T-helper 17 cell (primary cell): ENCODE measurements at places on chromosomes 12 and 14.

GRCh38 chr14:88346048-88346639, 23.1 kb upstream of the KCNK10 start:
- DNase-seq = no peak

DNA sequence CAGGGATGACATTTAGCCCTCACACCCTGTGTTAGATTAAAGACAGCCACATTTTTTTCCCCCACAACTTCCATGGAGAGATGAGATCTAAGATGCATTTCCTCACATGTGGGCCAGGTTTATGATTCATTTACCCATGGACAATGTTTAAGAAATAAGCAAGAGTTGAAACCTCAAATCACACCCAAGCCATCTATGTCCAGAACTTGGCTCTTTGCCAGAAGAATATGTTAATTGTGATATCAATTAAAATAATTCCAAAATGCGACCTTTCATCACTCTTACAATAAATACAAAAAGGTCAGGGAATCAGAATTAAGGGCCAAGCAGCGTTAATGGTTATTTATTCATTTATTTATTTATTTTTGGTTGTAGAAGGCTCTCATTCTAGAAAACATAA, 1376.9 kb upstream of the TMEM132C start:
- no peak for DNase-seq

DNA sequence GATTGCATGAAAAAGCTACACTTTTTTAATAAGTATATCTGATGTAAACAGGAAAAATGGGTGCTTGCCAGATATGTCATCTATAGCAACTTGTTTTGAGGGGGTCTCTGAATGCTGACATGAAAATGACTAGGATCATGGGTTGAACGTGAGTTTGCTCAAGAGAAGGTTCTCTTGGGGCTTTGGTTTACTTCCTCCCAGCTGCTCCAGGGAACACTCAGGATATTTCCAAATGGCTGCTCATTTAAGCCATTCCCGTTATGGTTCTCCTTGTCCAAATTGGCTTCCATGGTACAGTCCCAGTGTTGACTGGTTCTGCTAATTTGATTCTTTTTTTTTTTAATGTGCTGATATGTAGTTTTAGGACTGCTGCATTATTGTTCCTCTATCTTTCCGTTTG, 118.3 kb downstream of the ETV6 start:
- no peak for DNase-seq

GRCh38 chr14:94004015-94004414, 6.9 kb downstream of the CCDC197 start:
- DNase-seq = no peak

DNA sequence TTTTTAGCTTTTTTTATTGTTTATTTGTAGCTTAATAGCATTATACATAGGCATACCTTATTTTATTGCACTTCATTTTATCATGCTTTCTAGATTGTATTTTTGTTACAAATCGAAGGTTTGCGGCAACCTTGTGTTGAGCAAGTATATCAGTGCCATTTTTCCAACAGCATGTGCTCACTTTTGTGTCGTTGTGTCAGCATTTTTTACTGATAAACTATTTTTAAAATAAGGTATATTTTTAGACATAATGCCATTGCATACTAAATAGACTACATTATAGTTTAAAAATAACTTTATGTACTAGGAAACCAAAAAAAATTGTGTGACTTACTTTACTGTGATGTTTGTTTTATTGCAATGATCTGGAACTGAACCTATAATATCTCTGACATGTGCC, 56.2 kb upstream of the RESF1 start:
- no peak for DNase-seq

DNA sequence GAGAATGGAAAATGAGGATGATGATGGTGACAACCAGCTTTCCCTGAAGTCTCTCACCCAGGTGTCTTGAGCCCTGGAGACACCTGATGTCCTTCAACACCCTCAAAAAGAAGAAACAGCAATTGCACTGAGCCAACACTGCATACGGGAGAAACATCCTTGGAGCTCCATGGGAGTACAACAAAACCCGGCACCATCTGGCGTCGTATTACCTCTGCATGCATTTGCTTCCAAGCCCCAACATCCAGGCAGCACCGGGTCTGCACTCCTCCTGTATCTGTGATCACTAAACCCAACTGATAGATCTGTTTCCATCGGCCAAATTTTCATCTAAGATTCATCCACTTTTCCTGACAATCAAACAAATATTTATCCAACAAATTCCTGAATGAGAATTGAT, 249.9 kb downstream of the DPF3 start:
- no peak for DNase-seq

DNA sequence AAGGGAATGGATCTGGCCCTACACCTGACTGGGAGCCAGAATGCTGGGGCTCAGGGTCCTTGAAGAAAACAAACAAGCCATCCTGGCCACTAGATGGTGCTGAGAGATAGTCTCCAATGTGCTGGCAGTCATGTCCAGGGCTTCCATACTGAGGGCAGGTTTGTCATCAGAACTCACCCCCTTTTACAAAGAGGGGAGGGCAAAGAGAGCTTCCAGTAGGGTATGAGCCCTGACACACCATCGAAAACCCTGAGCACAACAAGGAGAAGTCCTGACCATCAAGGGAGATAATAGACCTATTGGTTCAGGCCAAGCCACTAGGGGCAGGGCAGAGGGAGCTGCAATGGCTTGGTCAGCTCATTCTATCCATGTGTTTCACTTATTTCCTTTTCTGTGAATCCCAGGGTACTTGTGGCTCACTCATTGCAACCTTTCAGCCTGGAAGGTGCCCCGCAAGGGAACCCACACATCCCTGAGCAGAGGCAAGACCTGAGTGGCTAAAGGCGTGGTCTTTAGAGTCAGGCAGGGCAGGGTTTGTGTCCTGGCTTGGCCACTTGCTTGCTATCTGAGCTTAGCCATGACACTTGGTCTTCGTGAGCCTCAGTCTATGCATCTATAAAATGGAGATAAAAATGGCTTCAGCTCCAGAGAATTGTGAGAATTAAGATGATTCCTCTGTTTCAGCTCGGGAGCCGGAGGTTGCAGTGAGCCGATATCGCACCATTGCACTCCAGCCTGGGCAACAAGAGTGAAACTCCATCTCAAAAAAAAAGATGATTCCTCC, 6.2 kb upstream of the PLEKHH1 start:
- DNase-seq = no peak

- no peak for DNase-seq
Observed at GRCh38 chr12:92827836-92828431, 101.2 kb downstream of the EEA1 start.

DNA sequence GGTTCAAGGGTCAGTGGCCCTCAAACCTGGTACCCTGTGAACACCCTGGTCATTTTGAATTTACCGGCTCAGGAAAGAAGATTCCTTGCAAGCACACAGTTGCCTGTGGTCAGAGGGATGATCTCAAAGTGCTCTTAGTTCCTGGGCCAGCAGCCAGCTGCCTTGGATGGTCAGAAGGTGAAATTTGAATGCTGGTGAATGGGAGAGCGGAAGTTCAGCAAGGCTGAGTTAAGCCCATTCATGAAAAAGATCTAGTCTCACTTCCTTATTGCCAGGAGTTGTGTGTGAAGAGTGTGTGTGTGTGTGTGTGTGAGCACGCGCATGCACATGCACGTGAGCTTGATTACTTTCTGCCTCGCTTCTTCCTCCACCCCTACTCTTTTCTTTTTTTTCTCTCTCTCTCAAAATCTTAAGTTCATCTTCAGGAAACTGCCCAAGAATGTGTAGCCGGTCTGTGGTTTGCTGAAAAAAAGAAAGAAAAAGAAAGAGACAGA, 155.5 kb upstream of the CCND2 start:
- no peak for DNase-seq

DNA sequence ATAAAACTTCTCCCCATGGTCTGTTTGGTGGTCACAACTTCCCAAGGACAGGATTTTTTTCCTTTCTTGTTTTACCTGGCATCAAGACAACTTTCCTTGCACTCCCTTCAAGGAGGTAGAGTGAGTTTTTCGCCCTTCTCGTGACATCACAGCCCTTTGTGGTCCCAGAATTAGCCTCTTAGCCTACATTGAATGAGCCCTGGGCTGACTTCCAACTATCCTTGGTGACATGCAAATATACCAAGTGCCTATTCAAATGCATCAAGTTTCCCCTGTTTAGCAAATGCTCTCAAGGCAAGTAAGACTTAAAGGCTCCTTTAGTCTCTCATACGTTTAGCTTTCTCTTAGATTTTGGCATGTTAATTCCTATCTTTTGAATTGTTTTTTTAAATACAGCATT, 36.6 kb downstream of the TC2N start:
- no peak for DNase-seq

GRCh38 chr12:57726884-57727757, 11.4 kb downstream of the AGAP2 start:
- no peak for DNase-seq

- DNase-seq = no peak
Observed at GRCh38 chr12:129790930-129791329, 112.9 kb downstream of the TMEM132D start.

- DNase-seq = no peak
Observed at GRCh38 chr12:30908076-30908721, 18.3 kb upstream of the TSPAN11 start.

GRCh38 chr14:53890611-53891101, 66.0 kb downstream of the BMP4 start:
- no peak for DNase-seq

DNA sequence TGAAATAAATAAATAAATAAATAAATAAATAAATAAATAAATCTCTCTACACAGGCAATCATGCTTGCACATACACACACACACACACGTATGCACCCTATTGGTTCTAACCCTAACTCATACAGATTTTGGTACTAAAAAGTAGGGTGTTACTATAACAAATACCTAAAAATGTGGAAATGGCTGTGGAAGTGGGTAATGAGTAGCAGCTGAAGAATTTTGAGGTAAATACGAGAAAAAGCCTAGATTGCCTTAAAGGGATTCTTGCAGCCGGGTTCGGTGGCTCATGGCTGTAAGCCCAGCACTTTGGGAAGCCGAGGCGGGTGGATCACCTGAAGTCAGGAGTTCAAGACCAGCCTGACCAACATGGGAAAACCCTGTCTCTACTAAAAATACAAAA, 15.7 kb upstream of the SLC2A3 start:
- no peak for DNase-seq

- DNase-seq = no peak
Observed at GRCh38 chr14:60093606-60094005, 1.9 kb downstream of the PCNX4 start.

GRCh38 chr14:100042286-100042685, 22.9 kb upstream of the EVL start:
- DNase-seq = no peak

- no peak for DNase-seq
Observed at GRCh38 chr14:105313381-105314286, 914 bp upstream of the PACS2 start.

DNA sequence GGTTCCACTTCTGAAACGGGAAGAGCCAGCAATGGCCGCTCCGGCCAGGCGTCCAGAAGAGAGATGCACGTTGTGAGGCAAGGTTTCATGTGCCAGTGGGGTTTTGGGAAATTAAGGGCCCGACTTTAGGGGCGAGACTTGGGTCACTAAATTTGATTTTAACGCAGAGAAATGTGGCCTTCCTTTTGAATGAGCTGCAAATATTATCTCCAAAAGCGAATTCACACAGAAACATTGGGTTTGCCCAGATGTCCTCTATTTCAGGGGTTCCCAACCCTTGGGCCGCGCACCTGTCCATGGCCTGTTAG, 2.3 kb upstream of the RNASE4 start:
- no peak for DNase-seq

DNA sequence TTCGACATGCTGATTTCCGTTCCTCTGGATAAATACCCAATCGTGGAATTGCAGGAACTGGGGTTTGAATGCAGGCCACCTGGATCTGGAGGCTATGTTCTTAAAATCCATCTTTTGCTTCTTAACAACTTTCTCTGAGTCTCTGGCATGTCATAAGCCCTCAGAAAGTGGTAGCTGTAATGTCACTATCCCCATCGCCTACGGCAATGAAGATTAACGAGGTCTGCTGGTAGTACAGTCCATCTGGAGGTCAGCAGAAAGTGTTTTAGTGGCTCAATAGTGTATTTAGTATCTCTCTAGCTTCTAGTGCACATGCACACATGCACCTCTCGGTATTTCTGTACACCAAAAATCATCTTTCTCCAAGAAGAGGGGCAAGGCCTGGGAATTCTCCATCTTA, 130.3 kb upstream of the NOS1 start:
- no peak for DNase-seq

DNA sequence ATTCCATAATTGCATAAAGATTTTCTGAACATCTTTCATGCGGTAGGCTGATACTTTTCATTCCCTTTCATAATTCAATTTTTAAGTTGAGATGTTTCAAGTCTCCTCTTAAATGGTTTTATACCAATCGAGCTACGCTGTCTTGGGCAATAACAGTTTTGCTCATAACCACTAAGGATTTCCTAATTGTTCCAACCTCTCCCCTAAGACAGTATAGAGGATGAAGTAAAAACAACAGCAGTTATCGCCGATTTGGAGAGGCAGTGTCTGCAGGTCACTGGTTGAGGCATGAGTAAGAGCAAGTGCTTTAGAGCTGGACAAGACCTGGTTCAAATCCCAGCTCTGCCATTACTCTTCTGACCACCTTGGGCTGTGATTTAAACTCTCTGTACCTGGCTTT, 6.9 kb upstream of the MED13L start:
- no peak for DNase-seq

DNA sequence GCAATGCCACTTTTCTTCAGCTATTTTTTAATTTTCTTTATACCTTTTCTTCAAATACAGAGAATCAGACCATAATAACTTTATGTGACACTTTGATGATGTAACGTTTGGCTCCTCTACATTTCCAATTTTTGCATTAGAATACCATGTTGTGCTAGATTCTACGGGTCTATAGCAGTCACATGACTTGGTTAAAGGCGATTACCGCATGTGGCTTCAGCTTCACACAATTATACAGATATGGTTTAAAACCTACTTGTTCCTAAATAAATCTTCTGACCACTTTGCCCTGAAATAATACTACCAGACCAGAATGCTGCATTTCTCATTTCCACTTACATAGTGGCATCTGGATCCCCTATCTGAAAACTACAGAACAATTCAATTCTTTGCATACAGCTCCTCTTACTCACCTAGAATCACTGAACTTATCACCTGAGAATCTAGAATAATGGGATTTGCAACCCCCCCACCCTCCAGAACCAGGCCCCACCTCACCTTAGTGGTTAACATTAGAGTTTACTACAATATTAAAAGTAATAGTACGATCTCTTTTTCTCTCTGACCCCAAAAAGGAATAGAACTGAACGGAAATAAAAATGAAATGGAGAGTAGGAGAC, 1.3 kb downstream of the MAX start:
- DNase-seq = no peak
